Activated CD8-positive, alpha-beta memory T cell treated with anti-CD3 and anti-CD28 coated beads, Interleukin-2, amount 10 ng/mL, durations not matched to agents 7 days and 5 days (primary cell): ENCODE measurements at places on chromosomes 6 and 20.

GRCh38 chr6:56986611-56987010 lies 31.7 kb downstream of the BEND6 start:
- DNase-seq: no peak

DNA sequence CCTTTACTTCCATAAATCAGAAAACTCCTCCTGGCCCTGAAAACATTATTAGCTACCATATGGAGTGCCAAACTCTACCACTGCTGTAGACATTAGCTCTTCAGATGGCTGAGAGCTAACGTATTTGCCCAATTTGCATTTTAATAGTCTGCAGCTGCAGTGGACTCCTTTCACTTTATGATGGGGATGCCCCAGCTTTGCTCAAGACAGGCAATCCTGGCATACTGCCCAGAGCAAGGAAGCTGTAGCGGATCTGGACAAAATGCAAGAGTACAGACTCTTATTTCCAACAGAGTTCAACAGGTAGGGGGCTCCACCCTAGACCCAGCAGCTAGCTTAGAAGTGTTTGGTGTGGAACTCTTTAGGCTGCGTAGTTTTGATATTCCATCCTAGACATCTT lies 246.7 kb downstream of the FOXC1 start:
- DNase-seq: no peak

GRCh38 chr6:25980935-25981334 lies 18.3 kb downstream of the TRIM38 start:
- DNase-seq: no peak

DNA sequence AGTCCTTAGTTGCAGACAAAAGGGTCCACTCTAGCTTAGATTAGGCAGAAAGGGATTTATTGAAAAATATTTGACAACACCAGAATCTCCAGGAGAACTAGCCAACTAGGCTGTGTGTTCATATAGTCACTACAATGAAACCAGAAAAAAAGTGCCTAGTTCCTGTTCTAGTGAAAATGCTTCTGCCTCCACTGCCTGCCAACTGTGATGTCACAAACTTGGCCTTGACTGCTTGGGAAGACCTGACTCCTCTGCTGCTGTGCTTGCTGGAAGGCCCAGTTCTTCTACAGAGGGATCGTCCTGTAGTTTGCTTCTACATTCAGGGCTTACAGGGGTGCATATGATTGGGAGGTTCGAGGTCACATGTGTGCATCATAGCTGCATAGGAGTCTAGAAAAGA lies 40.3 kb upstream of the XRN2 start:
- DNase-seq: no peak

DNA sequence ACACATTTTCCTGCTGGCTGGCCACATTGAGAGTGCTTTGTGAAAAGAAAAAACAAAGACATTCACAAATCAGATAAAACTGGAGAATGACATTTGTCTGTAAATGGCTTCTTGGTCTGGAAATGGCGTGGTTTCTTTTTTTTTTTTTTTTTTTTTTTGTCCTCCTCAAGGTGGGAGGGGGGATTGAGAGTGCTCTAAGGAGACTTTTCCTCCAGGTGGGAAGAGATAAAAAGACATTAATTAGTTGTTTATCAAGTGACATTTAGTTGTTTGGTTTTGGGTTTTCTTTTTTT lies 40.4 kb downstream of the GNAS start:
- no peak for DNase-seq

DNA sequence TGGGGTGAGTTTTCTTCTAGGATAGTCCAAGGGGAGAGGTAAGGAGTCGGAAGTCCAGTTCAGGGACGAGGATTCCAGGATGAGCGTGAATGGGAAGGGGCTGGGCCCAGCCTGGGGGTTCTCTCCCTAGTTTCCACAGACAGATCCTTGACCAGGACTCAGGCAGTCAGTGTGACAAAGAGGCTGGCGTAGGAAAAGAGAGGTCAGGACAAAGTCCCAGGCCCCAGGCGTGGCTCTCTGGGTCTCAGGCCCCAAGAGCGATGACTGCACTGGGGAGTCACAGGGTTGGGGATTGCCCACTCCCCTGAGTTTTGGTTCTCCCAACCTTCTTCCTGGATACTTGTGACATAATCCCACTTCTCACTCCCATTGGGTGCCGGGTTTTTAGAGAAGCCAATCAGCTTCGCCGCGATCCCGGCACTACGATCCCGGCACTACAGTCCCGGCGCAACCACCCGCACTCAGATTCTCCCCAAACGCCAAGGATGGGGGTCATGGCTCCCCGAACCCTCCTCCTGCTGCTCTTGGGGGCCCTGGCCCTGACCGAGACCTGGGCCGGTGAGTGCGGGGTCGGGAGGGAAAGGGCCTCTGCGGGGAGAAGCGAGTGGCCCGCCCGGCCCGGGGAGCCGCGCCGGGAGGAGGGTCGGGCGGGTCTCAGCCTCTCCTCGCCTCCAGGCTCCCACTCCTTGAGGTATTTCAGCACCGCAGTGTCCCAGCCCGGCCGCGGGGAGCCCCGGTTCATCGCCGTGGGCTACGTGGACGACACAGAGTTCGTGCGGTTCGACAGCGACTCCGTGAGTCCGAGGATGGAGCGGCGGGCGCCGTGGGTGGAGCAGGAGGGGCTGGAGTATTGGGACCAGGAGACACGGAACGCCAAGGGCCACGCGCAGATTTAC lies 46.2 kb upstream of the TRIM26 start:
- peak; percentile 71 for DNase-seq

- peak; percentile 34 for DNase-seq
Measured at GRCh38 chr6:166573511-166574216, 12.8 kb downstream of the RAMACL start.

DNA sequence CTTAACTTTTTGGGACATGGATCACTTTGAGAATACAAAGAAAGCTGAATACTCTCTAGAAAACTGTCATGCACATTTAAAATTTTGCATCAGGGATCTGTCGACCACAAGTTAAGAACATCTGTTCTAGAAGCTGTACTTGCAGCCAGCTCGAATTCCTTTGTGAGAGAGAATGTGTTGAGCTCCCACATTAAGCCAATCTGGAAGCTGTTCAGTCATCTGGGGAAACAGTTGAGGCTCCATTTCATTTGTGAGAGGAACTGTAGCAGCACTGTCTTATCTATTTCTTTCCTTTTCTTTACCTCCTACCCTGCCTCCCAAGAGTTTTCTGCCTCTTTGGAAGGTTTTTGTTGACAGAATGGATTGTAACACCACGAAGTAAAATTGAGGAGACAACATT lies 50.8 kb downstream of the KAT14 start:
- no peak for DNase-seq

- no peak for DNase-seq
Measured at GRCh38 chr6:160945516-160946177, 45.9 kb upstream of the MAP3K4 start.

DNA sequence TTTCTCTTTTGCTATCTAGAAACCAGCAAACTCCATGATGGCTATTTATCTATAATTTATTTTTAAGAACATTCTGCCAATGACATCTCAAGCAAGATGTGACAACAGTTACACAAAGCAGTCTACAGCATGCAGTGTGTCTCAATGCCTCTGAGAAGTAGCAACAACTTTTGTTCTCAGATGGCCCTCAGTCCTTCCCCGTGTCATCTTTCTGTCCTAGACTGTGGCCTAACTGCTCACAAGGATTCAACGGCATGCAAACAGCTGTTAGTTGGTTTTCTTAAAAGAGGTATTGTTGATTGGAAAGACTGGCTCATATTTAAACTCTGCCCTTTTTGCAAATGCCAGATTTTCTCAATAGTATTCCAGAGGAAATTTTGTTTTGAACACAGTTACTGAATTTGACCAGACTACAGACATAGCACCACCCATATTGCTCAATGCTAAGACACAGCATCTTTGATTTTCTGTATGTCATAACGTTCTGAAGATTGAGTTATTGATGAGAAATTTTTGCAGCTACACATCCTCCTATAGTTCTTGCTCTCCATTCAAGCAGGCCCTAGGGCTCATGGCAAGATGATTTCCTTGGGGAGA lies 26.1 kb upstream of the F13A1 start:
- no peak for DNase-seq

- no peak for DNase-seq
Measured at GRCh38 chr6:4172368-4172767, 37.0 kb upstream of the ECI2 start.

- no peak for DNase-seq
Measured at GRCh38 chr6:71373943-71374342, 85.3 kb downstream of the OGFRL1 start.

DNA sequence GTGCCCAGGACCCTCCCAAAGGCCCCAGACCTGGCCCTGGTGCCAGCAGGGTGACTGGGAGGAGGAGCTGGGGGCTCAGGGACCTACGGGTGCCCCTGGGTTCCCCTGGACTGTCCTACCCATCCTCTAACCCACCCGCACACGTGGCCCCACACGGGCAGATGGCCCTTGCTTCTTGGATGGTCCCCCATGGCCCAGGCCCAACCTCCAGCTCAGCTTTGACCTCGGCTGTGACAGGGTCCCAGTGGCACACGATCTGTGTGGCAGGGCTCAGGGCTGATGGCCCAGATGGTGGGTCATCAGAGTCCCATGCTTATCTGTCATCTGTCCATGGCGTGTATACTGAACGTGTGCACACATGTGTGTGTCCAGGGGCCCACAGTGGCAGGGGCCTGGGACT lies 4.0 kb downstream of the NTSR1 start:
- DNase-seq: no peak

GRCh38 chr6:95576218-95576997 lies 927 bp upstream of the MANEA start:
- no peak for DNase-seq

- peak; percentile 38 for DNase-seq
Measured at GRCh38 chr20:17614176-17614811, 44.4 kb downstream of the DSTN start.

DNA sequence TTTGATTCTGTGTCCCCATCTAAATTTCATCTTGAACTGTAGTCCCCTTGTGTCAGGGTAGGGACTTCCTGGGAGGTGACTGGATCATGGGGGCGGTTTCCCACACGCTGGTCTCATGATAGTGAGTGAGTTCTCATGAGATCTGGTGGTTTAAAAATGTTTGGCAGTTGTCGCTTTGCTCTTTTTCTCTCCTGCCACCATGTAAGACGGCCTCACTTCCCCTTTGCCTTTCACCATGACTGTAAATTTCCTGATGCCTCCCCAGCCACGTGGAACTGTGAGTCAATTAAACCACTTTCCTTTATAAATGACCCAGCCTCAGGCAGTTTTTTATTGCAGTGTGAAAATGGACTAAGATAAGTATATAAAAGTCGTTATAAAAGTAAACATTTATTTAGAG lies 80.5 kb upstream of the SGK1 start:
- no peak for DNase-seq

GRCh38 chr6:149962461-149963211 lies 1.1 kb upstream of the ULBP1 start:
- no peak for DNase-seq

- DNase-seq: no peak
Measured at GRCh38 chr6:157209865-157210530, 113.3 kb downstream of the TMEM242 start.

GRCh38 chr6:13851330-13851729 lies 37.0 kb upstream of the MCUR1 start:
- no peak for DNase-seq

DNA sequence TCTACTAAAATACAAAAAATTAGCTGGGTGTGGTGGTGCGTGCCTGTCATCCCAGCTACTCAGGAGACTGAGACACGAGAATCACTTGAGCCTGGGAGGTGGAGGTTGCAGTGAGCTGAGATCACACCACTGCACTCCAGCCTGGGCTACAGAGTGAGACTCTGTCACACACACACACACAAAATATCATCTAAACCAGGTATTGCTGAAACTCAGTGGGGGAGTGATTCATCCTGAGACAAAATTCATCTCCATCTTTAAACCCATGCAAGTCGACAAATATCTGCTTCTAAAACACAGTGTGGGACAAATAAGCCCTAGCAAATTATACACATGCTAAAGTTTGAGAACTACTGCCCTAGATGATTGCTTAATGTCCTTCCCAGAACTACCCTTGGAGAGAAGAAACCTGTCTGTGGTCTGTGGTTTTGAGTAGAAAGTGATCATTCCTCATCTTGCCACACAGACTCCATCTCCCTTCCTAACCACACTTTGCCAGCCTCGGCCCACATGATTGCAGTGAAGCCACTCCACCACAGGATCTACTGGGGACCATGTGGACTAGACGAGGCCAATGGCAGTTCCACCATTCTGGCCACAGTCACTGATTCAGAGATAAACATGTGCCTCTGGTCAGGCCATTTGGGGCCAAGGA lies 130.3 kb downstream of the OPRM1 start:
- DNase-seq: no peak

DNA sequence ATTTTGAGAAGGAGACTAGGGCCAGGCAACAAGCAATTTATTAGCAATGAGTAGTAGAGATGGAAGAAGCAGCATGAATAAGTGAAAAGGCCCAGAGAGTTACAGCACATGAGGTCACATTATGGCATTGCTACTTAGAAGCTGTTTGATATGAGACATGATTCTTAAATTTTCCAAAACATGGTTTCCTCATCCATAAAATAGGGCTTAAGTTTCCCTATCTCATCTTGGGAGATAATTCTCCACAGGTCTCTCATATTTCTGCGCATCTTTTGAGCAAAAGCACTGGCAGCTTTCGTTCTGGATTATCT lies 656.1 kb downstream of the EPHA7 start:
- DNase-seq: no peak

DNA sequence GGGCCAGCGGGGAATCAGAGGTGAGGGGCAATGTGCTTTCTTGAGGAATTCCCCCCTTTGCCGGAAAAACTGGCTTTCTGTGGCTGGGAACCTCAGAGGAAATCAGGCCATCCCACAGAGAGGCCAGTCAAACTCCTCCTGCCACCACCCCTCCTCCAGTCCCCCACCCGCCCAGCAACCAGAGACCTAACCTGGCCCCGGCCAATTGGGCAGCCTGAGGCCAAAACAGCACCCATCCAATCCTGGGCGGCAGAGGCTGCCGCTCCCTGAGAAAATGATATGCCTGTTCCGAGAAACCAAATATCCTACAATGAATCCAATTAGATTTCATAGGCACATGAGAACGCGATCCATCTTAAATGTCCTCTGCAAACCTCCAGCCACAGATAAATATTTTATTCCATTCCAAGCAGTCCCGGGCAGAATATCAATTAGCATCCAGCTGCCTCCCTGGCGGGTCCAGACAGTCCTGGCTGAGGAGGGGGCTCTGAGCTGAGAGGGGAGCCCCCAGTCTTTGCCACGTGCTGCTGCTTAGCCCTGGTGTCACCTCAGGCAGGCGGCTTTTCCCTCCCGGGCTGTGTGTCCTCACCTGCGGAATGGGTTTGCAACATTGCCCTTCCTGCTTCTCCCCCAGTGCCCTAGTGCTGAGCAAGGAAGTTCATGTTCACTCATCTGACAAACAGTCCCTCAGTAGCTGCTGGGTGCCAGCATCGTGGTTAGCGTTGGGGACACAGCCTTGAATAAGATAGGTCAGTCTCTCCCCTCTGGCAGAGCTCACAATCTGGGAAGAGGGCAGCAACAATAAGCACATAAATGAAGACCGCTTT lies 95.0 kb downstream of the DLGAP4 start:
- DNase-seq: no peak
